ENCODE measurements at places on chromosomes 3 and 15.

DNA sequence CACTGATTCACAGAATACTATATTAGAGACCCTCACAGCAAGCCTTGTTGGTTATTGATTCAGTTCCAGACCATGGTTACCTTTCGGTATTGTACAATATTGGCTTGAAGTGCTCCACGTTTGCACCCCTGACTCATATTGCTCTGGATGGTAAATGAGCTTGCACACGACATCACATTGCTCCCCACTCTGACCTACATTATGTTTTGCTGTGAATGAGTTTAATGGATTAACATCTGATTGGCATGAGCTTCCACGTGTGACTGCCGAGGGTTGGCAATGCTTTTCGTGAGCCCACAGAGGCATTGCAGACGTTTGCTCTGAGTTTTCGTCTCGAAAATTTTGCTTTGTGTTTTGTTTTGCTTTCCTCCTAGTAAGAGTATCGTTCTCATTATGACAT, 225.8 kb upstream of the ICE2 start:
- DNase-seq: no peak

GRCh38 chr15:50233192-50233736, 32.3 kb downstream of the HDC start:
- DNase-seq: no peak

- no peak for DNase-seq
Measured at GRCh38 chr3:177646749-177647148, 449.5 kb upstream of the TBL1XR1 start.

DNA sequence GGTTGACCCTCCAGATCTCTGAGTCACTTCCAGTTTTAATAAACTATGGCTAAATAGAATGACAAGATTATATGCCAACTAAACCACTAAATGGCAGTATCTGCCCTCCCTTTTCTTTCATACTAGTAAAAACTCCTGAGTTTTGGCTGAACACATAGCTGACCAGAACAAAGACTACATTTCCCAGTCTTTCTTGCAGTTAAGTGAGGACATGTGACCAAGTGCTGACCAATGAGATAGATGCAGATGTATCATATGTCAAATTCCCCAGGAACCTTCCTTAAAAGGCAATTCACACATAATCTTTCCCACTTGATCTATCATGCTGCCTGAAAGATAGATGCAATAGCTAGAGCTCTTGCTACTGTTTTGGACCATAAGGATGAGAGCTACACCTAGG, 191.3 kb downstream of the SHOX2 start:
- DNase-seq: no peak

- DNase-seq: no peak
Measured at GRCh38 chr15:90756916-90757315, 39.8 kb downstream of the BLM start.

GRCh38 chr15:79661411-79661810, 229.3 kb downstream of the MINAR1 start:
- DNase-seq: no peak

Measured in NCI-H1092 (cell line).